ENCODE measurements at places on chromosomes 7 and 10. TPM values are rescaled to one million over a fixed set of nuclear protein-coding genes. Genes with fewer than 3 reads are reported as not detected.

The TEX36 gene
- not detected for total RNA-seq

The NCF1 gene
- 6.8 TPM for total RNA-seq

The FAM131B gene
- 0.97 TPM for total RNA-seq

- DNase-seq = no peak
Measured at GRCh38 chr7:2157473-2158279, 75.1 kb downstream of the MAD1L1 start.

DNA sequence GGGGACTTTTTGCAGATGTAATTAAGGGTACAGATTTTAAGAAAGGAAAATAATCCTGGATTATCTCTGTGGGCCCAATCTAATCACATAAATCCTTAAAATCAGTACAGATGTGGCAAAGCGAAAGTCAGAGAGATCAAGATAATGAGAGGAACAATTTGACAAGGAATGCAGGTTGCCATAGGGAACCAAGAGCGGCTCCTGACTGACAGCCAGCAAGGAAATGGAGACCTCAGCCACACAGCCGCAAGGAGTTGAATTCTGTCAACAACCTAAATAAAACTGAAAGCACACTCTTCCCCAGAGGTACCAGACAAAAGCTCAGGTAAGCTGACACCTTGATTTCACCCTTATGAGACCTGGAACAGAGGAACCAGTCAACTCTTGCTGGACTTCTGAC is 3.4 kb upstream of the PNPLA8 start:
- DNase-seq = no peak

DNA sequence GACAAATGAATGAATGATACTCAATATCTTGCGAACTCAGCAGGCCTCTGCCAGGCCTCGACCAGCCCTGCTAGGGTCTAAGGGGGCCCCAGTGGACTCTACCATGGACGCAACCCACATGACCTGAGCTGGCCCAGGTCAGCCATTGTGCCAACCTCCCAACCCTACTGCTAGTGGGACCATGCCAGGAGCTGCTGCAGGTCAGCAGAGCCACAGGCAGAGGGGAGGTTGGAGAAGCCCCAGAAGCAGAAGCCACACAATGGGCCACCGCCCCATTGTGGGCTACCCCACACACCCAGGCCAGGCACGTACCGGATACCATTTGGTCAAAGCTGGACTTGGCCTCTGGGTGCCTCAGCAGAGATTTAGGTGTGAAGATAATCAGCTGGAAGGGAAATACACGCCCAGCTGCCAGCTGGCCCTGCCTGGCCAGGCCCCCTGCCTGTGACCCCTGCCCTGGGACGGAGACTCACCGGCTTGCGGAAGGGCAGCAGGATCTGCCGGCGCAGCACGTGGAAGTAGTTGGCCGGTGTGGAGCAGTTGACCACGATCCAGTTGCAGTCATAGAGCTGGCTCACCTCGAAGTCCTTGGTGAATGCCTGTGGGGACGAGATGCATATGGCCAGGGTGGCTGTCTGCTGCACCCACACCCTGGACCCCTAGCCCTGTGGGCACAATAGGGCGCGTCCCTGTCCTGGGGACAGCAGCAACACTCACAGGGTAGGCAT is 24.5 kb downstream of the OGDHL start:
- DNase-seq = no peak

DNA sequence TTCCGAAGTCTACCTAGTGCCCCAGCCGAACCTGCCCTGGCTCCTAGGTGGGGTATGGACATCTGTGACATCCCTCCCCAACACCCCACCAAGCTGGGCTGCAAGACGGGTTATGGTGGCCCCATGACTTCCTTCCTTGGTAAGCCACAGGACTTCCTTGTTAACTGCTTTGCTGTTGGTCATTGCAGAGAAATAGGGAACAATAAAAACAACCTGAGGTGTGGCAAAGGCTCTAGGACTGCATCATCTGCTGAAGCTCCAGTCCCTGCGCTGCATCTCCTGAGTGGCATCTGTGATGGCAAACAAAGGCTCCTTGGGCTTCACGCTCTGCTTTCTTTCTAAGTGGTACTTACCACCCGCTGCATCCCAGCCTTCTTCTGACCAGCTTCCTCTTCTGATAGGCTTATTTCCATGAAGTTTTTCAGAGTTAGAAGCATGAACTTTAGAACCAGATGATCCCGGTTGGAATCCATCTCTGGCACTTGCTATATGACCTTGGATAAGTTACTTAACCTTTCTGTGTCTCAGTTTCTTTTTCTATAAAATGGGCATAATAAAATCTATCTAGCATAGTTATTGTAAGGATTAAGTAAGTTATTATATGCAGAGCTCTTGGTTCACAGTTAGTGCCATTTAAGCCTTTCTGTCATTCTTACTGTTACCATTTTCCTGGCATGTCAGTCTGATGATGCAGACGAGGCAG is 216.8 kb downstream of the RPS24 start:
- DNase-seq = no peak

- DNase-seq = no peak
Measured at GRCh38 chr7:35250941-35251340, 3.0 kb downstream of the TBX20 start.

GRCh38 chr10:67837541-67838314 is at the start of gene DNAJC12:
Gene DNAJC12 (minus strand): TSS chr10:67838188. CDS start chr10:67838011, 177 bp downstream.
- DNase-seq = peak; percentile 17

GRCh38 chr7:140219672-140220524 is 43.1 kb upstream of the KDM7A start:
- no peak for DNase-seq
